Mesenteric fat pad (tissue), 1 donor: ENCODE measurements at places on chromosomes 4 and X. TPM values are rescaled to one million over a fixed set of nuclear protein-coding genes. Genes with fewer than 3 reads are reported as not detected.

GRCh38 chr4:41661442-41662076, 87.0 kb downstream of the PHOX2B start:
- DNase-seq: no peak

DNA sequence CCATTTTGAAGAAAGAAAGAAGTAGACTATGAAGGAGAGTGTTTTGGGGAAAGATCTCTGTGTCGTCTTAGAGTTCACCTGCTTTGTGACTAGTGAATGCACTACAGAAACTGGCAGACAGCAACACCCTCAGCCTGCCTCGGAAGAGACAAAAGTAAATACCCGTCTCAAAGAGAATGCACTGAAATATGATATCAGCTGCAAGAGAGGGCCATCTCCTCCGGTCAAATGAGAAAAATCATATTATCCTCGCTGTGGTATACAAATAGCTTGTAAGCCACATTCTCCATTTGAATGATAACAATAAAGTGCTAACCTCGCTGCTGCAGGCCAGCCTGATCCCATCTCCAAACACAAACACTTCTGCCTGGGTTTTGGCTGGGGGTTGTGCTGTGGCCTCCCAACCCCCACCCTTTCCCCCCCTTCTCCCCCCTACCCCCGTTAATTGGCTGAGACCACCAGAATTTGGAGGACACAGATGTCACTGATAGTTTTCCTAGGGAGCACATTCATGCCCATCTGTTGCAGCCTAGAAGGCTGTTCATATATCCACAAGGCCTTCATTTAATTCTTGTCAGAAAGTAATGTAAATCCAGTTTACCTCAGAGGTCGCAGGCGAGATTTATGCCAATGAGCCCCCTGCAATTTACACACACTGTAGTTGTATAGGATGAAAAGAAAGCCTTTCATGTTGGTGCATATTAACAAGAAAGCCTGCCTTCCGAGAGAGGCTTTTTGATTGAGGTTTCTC, 46.3 kb downstream of the ALPK1 start:
- DNase-seq: no peak

DNA sequence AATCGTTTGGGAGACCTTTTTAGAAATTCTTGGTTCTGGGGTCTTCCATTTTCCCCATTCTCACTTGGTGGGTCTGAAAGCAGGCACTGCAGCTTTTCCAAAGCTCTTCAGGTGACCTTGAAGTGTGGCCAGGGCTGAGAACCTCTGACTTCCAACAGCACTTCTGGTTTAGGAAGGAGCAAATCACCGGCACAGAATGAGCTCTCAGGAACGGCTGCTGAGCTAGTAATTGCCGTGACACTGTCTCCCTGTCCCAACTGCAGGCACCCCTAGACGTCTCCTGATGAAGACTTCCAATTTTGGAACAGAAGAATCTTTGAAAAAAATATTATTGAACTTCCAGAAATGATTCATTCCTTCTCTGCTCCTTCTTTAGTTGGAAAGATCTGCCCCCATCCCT, 31.3 kb downstream of the CD38 start:
- no peak for DNase-seq

DNA sequence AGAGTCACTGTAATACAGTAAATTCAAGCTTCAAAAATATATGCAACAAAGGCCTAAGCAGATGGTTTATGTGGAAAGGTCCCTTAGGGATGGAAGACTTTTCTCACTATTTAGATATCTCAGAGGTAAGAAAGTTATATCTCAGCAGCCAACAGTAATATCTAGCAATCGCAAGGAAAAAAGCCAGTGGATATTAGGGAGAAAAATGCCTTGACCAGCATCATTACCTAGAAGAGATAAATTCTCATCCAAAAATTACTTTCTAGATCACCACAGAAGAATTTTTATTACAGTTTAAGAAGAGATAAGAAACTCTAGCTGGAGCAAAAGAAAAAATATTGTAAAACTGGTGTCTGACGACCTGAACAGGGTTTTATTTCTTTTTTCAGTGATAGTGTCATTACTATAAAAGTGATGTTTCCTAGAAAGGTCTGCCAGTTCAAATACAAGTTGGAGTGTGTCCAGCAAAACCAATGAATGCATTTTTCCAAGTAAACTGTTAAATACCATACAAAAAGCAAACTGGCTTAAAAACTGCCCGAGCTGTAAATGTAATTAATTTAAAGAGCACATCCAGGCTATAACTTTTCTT, 100.0 kb downstream of the ATP11C start:
- DNase-seq: no peak

GRCh38 chr4:39085891-39086290, 23.9 kb downstream of the KLHL5 start:
- no peak for DNase-seq

DNA sequence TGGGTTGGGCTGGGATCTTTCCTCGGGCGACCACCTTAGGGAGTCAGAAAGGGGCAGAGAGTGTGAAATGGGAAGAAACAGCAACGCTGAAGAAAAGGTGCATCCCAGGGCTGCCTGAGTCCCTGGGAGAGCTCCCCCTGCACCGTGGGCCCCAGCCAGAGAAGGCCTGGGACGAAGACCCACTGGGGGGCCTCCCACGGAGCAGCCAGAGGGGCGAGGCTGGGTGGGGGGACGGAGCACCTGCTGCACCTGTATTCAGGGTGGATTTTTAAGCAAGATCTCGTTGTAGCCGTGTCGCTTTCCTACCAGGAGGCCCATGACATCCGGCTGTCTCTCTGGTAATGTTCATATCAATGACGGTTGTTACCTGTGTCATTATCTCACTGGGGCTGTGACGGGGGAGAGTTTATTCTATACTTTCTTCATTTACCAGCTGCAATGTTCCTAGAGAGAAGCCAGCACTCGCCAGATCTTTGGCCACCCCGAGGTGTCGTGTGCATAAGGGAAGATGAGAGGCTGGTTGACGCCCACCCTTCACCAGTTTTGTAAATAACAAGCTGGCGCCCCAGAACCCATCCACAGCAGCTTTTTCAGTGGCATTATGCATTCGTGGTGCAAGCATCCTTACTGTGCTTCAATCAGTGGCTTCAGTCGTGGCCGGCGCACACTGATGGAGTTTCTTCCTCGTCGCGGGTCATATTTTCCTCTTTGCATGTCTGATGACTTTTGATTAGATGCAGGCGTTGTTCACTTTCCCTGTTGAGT, 5.6 kb upstream of the PCGF3 start:
- no peak for DNase-seq

GRCh38 chrX:133391111-133391510, 24.2 kb downstream of the GPC4 start:
- no peak for DNase-seq

DNA sequence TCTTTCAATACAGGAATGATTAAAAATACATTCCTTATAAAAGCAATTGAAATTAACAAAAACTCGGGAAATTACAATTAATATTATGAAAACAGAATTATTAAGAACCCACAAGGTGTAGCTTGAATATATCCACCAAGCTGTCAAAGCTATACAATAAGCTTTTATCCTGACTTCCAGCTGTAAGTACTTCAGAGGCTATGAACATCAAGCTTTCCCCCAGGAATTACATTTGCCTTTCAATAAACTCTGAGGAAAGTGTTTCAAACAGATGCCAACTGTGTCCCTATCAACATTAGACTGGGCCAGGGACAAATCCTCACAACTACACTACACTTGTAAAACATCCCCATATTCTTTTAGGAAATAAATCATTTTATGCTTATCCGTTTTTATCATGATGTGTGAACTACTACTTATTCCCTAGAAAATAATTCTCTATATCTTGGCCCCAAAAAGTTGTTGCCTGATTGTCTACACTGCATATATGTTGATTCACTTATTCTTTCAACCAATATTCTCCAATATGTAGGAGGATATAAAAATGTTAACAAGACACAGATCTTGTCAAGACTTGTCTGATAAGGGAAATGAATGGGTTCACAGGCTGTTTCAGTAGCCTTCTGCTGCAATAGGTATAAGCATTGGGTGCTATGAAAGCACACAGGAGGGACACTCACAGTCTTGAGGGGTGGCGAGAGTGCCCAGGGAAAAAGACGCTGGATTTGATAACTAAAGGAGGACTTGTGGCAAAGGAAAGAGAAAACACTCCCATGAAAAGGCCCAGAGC, 494.1 kb downstream of the CENPC start:
- no peak for DNase-seq

DNA sequence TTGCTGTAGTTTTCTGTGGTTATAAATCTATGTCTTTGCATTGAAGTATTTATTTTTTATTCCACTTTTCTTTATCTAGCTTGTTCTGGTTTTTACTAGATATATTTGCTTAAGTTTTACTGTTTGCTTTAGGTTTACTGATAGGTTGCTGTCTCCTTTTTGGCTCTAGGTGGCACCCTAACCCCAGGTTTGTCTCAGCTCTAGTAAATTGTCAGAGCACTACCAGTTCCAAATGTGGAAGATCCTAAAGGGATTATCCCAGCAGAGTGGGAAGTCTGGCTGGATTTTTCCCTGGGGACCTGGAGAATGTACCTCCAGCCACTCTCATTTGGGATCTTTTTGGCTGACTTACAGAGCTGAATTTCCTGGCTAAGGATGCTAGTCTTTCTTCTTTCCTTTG, 106.1 kb downstream of the PBDC1 start:
- no peak for DNase-seq

GRCh38 chr4:133186845-133187244, 37.8 kb downstream of the PCDH10 start:
- DNase-seq: no peak

GRCh38 chr4:106056914-106057313, 161.6 kb downstream of the NPNT start:
- DNase-seq: no peak

- no peak for DNase-seq
Measured at GRCh38 chrX:8730812-8731558, 952 bp downstream of the ANOS1 start.

DNA sequence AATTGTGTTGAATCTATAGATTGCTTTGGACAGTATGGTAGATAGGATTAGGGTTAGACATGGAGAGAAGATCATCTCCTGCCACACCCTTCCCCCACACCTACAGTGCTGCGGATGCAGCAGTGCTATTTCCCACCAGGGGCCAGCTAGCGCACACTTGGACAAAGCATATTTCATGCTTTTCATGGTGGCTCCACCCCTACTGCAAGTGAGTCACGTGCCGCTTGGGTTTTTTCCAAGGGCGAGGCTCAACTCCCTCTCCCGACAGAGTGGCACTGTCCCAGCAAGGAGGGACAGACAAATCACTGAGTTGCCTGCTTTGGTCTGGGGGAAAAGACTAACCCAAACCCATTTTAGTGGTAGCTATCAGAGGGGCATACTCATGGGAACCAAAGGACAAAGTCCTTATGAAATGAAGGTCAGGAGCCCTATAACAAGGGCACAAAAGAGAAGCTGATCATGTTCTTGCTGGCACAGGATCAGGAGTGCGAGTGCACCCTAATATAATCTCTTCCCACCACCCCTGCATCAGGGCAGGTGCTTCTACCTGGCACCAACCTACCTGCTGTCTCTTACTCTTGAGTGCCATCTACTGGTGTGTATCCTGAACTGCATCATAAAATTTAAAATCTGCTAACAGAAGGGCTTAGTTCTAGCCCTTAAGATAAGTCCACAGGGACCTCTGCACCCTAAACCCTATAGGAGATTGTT, 55.1 kb upstream of the PGAM4 start:
- no peak for DNase-seq

DNA sequence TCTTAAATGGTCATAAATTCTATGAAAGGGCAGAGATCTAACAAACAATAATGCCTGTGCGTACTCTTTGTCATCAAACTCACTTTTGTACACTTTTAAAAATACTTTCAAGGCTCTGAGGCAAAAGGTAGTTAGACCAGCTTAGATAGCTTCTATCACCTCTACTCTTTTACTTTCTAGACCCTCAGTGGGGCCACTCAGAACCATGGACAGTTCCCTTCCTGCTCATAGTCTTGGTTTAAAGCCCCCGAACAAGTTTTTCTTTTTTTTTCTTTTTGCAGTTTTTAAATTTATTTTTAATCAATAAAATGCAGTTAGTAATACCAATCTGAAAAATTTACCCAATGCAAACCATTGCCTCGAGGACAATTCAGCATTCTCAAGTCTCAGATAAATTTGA, 460.5 kb upstream of the CNKSR2 start:
- no peak for DNase-seq

DNA sequence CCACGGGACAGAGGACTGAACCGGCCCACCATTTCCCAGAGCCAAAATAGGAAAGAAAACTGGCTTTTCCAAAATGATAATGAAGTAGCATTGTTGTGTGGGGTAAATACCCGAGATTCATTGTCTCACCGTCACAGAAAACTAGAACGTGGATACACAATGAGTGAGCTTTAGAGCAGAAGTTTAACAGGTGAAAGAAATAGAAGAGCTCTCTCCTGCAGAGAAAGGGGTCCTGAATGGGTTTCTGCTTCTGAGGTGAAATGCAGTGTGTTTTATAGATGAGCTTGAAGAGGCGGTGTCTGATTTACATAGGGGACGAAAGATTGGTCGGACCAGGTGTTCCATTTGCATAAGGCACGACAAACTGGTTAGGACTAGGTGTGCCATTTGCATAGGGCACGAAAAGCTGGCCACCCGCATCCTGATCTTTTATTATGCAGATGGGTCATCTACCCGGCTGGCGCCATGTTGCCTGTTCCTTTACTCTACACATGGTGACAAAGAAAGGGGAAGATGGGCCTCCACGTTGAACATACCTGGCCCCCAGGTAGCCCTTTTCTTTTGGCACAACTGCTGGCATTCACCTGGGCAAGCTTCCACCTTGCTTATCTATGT, 118.1 kb downstream of the ATXN3L start:
- DNase-seq: no peak

- DNase-seq: no peak
Measured at GRCh38 chr4:183596067-183596757, 62.8 kb downstream of the RWDD4 start.

DNA sequence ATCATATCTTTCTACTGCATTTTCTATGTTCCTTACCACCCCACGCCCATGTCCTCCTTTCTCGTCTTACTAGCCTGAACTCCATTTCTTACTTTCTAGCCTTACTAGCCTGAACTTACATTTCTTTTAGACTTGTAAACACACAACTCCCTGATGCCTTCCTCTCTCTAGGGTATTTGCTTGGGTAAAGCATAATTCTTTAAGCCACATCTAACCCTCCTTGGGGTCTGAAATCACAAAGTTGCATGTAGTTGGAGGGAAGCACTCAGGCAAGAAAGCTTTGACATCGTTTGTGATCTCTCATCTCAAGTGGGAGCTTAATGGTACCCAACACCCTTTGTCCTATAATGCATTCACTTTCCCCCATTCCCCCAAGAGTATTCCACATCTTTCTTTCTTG, 124.4 kb downstream of the SPOCK3 start:
- DNase-seq: no peak

- DNase-seq: no peak
Measured at GRCh38 chr4:680551-680927, 6.2 kb downstream of the MYL5 start.

GRCh38 chrX:18983666-18984380, at the start of gene PHKA2:
PHKA2 (minus strand) TSS chrX:18984114; CDS start chrX:18983932, 182 bp downstream.
- no peak for DNase-seq

MGAT4D gene
- total RNA-seq: not detected

GABRE gene
- 167 TPM for total RNA-seq

IRS4 gene
- not detected for total RNA-seq

FGA gene
- not detected for total RNA-seq

TBC1D1 gene
- total RNA-seq: 45.3 TPM

GRIA2 gene
- total RNA-seq: not detected

CPE gene
- total RNA-seq: 90.4 TPM

WDR17 gene
- total RNA-seq: 1.4 TPM

UGT2A1 gene
- total RNA-seq: not detected

TMEM47 gene
- 24.5 TPM for total RNA-seq

SULT1B1 gene
- total RNA-seq: 5.4 TPM

TMEM144 gene
- total RNA-seq: 7.9 TPM

INTS6L gene
- 3.8 TPM for total RNA-seq
